H1 (cell line): ENCODE measurements at places on chromosomes 16 and 17. TPM values are rescaled to one million over a fixed set of nuclear protein-coding genes. Genes with fewer than 3 reads are reported as not detected.

Gene DNASE1L2
- 0.75 and 0.97 TPM in 2 replicates for polyA plus RNA-seq

Gene CCL3
- not detected in 2 replicates for polyA plus RNA-seq

Gene GPR139
- 1.9 and 2.2 TPM in 2 replicates for polyA plus RNA-seq

Gene KRT23
- not detected in 2 replicates for polyA plus RNA-seq

Gene PRSS21
- polyA plus RNA-seq = 0.76 and 1.4 TPM in 2 replicates

Gene CNGB1
- polyA plus RNA-seq = not detected in 2 replicates

Gene NOTUM
- polyA plus RNA-seq = 0.45 and 1.1 TPM in 2 replicates

Gene KRT36
- polyA plus RNA-seq = not detected in 2 replicates

Gene VKORC1
- 483 and 512 TPM in 2 replicates for polyA plus RNA-seq

Gene E2F4
- 157 and 194 TPM in 2 replicates for polyA plus RNA-seq

Gene ASGR2
- polyA plus RNA-seq = 0.61 and 0.91 TPM in 2 replicates

Gene P2RX5
- 12.0 and 14.2 TPM in 2 replicates for polyA plus RNA-seq

Gene PLK1
- polyA plus RNA-seq = 127 and 219 TPM in 2 replicates

Gene ITGB4
- 5.2 and 8.4 TPM in 2 replicates for polyA plus RNA-seq

Gene PRSS36
- polyA plus RNA-seq = 1.9 and 3.1 TPM in 2 replicates

Gene CD7
- polyA plus RNA-seq = 0.83 and 1.8 TPM in 2 replicates

Gene PRKCB
- polyA plus RNA-seq = 7.1 and 16.7 TPM in 2 replicates

Gene APOH
- not detected in 2 replicates for polyA plus RNA-seq

Gene SLC38A8
- 0.08 TPM in 1 of 2 replicates, not detected in the other for polyA plus RNA-seq

Gene BAIAP3
- polyA plus RNA-seq = 2.9 and 6.3 TPM in 2 replicates

Gene TBC1D3H
- polyA plus RNA-seq = not detected in 2 replicates

Gene TBC1D3I
- 2.3 and 2.9 TPM in 2 replicates for polyA plus RNA-seq

Gene CACNG5
- 3.1 and 4.1 TPM in 2 replicates for polyA plus RNA-seq

Gene NLRC5
- 2.0 and 2.2 TPM in 2 replicates for polyA plus RNA-seq

Gene TBC1D3B
- 0.54 and 0.74 TPM in 2 replicates for polyA plus RNA-seq
